Activated CD8-positive, alpha-beta memory T cell treated with anti-CD3 and anti-CD28 coated beads, Interleukin-2, amount 50 U/mL, for 4 hours (primary cell): ENCODE measurements at places on chromosomes 5 and 9.

GRCh38 chr9:92534674-92535073, 1.1 kb downstream of the ECM2 start:
- no peak for DNase-seq

- DNase-seq: no peak
These were observed 306.4 kb upstream of the PAPPA start for GRCh38 chr9:115847216-115847615.

DNA sequence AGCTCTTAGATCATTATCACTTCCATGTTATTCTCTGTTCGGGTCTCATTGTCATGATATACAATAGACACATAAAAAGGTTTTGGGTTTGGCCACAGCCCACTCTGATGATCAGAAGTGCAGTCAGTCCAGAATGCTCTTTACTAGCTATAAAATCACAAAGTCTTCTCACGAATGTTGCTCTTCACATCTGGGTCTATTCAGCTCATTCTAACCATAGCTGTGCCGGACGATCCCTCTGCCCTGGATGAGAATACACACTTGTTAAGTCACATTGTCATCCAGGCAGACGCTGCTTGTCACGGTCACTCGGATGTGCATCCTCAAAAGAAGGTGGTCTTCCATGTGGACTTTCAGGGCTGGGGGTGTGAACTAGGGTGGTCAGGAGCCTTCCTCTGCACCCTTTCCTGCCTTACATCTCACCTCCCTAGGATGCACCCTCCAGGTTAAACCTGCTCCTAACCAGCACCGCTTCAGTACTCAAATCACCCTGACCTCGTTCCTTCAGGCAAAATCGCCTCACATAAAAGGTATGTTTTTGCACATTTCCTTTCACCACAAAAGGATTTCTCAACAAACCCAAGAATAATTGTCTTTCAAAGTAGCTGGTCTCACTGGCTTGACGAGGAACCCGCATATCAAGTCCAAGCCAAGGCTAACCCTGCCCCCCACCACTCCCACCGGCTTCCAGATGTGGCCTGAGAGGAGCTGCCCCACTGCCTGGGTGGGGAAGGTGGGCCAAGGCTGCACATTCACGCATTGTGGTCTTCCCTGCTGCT, 21.9 kb downstream of the ANKH start:
- DNase-seq: no peak

DNA sequence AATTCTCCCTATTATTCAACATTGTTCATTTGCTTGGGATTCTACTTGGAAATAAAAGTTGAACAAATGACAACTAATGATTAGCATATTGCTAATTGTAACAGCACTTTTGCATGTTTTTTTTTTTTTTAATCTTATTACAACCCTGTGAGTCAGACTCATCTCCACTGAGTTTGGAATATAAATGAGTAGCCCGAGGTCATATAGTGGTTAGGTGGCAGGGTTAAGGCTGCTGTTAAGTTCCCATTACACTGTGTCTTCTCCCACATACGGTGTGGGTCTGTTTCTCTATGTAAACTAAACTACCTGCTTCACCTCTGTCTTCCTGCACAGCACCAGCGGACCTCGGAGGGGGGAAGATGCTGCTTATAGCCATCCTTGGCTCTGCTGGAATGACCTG, 92.4 kb downstream of the EQTN start:
- no peak for DNase-seq

- DNase-seq: no peak
These were observed 75.5 kb downstream of the LMX1B start for GRCh38 chr9:126689027-126689825.

GRCh38 chr5:121174351-121174750, 677.3 kb upstream of the FTMT start:
- no peak for DNase-seq

DNA sequence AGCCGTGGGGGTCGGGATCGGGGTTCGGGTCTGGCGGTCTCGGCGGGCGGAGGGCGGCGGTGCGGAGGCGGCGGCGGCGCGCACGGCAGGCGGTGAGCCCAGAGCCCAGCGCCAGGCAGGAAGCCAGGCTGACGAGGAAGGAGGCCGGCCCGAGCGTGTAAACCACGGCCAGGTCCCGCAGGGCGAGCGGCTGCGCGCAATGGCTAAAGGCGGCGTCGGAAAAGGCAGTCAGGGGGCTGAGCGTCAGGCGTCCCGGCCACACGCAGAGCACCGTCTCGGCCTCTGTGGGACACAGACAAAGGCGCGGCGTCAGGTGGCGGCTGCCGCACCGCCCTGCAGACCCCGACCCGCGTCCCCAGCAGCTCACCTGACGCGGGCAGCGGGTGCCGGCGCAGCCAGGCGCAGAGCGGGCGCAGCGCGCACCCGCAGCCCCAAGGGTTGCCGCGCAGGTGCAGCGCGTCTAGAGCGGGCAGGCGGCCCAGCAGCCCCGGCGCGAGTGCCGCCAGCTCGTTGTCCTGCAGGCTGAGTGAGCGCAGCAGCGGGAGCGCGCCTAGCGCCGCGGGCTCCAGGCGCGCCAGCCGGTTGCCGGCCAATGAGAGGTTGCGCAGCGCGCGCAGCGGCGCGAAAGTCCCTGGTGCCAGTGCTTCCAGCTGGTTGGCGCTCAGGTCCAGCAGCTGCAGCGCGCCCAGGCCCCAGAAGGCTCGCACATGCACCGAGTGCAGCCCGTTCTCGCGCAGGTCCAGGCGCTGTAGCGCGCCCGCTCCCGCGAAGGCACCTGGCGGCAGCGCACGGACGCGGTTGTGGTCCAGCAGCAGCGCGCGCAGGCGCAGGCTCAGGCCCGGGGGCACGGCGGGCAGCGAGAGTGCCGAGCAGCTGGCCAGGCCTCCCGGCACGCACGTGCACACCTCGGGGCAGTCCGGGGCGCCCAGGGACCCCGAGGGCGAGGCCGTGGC, 671 bp downstream of the LRRC26 start:
- DNase-seq: no peak

DNA sequence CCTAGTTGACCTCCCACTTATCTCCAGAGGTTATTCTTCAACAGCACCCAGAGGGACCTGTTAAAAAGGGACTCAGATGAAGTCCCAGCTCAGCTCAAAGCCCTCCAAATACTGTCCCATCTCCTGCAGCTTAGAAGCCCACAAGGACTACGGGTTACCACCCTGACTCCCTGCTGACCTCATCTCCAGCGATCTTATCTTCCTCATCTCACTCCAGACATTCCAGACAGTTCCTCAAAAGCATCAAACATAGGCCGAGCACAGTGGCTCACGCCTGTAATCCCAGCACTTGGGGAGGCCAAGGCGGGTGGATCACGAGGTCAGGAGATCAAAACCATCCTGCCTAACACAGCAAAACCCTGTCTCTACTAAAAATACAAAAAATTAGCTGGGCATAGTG, 263.8 kb upstream of the TLE4 start:
- no peak for DNase-seq

- DNase-seq: no peak
These were observed 127.1 kb downstream of the PIK3R1 start for GRCh38 chr5:68342693-68343092.

DNA sequence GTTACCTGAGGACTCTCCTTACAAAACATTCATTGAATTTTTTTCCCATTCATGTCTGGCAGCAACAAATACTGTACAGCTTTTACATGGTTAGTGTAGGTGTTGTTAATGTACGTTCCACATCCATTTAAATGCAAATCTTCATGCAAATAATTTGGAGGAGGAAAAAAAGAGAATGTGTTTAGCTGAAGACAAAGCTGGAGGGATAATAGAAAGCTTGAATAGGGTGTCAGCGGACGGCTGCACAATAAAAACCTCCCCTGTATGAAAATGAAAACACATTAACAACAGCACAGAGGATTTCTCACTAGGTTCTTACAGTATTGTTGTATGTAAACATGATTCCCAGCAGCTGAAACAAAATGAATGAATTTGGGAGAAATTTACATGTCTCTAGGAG, 231.5 kb downstream of the ZNF608 start:
- DNase-seq: no peak

DNA sequence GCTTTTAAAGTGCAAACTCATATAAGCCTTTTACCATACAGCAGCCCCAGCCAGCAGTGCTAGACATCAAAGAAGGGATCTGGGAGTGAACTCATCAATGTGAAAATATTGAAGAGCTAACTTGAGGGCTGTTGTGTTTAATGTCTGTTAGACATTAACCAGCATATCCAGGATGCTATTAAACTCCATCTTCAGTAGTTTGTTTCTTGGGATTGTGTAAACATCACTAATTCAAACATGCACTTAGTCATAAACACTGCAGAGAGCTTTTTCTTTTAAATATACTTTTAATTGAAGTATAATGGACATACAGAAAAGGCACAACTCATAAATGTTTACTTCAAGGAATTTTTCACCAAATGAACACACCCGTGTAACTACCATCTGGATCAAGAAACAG, 81.8 kb downstream of the TMEM252 start:
- DNase-seq: no peak

DNA sequence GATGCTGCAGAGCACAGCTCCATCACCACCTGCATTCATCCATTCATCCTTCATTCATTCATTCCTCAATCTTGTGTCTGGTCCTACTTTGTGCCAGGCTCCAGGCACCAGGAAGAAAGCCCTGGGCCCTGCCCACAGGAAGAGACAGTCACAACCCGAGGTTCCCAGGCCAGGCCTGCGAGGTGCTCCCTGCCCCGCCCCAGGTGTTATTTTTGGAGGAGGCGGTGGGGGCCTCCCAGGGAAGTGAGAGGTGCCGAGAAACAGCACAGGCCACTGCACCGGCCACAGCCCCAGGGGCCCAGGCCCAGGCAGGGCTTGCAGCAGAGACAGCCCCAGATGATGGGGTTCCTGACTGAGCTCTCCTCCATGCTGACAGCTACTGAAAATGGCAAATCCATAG, 33.4 kb downstream of the VAV2 start:
- no peak for DNase-seq

GRCh38 chr5:158643840-158644239, 455.9 kb downstream of the EBF1 start:
- no peak for DNase-seq

DNA sequence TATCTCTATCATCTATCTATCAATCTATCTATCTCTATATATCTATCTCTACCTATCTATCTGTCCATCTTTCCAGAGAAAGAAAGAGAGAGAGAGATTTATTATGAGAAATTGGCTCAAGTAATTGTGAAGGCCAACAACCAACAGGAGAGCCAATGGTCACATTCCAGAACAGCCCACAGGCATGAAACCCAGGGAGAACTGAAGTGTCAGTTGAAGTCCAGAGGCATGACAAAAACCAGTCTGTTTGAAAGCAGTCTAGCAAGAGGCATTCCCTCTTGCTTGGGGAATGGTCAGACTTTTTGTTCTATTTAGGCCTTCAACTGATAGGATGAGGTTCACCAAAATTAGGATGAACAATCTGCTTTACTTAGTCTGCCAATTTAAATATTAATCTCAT, 87.6 kb upstream of the PLCXD3 start:
- no peak for DNase-seq
